Stimulated activated CD4-positive, alpha-beta T cell treated with anti-CD3 and anti-CD28 coated beads, Interleukin-4, amount 100 ng/mL, for 48 hours (primary cell): ENCODE measurements at places on chromosomes 6 and 20.

GRCh38 chr20:17863209-17863576 is 105.4 kb downstream of the SNX5 start:
- no peak for DNase-seq

DNA sequence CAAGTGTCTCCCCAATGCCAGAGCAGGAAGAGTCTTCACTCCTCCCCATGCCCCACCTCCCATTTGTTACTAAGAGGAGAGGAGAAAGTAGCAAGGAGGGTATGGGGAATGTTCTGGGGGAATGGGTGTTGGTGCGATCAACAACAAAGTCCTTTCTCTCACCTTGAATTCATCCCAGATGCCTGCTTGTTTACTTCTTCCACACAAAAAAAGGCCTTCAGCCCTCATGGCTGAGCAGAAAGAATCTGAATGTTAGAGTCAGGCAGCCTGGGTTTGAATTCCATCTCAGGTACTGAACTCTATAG is 9.9 kb downstream of the MOG start:
- no peak for DNase-seq

- no peak for DNase-seq
These were observed 7.6 kb upstream of the KIAA1586 start for GRCh38 chr6:57038906-57039305.

DNA sequence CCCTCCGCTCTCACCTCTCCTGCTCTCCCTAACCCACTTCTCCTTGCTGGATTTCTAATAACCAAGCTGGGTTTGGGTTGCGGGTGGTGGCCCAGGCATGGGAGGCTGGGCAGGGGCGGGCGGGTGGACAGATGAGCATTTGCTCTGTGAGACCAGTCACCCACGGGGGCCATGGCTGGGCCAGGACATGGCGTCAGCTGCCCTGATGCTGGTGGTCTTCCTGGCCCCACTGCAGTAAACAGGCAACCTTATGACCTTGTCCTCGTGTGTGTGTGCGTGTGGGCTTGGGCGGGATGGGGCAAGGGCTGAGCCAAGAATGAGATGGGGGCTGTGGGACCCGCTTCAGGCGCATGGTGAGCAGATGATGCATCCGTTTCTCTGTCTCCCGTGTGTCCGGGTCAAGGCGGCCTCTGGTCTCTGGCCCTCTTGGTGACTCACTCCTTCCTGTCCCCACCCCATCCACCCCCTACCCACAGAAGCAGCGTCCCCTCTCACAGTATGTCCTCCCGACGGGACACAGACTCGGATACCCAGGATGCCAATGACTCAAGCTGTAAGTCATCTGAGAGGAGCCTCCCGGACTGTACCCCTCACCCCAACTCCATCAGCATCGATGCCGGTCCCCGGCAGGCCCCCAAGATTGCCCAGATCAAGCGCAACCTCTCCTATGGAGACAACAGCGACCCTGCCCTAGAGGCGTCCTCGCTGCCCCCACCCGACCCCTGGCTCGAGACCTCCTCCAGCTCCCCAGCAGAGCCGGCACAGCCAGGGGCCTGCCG is 41.4 kb upstream of the MYL9 start:
- no peak for DNase-seq

DNA sequence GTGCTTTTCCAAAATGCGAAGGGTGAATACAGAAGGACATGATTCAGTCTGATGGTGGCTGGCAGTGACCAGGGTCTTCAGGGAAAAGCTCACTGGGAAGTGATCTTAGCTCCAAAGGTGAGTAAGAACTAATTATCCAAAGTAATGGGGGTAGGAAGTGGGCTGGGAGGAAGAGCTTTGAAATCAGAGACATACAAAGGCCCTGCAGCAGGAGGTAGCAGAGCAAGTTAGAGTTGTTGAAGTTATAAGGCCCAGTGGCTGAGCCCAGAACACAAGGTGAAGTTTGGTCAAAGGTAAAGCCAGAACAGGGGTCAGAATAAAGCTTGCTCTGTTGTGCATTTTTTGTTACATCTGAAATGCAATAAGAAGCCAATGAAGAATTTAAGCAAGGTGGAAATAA is 81.2 kb downstream of the PLCB1 start:
- DNase-seq: no peak

DNA sequence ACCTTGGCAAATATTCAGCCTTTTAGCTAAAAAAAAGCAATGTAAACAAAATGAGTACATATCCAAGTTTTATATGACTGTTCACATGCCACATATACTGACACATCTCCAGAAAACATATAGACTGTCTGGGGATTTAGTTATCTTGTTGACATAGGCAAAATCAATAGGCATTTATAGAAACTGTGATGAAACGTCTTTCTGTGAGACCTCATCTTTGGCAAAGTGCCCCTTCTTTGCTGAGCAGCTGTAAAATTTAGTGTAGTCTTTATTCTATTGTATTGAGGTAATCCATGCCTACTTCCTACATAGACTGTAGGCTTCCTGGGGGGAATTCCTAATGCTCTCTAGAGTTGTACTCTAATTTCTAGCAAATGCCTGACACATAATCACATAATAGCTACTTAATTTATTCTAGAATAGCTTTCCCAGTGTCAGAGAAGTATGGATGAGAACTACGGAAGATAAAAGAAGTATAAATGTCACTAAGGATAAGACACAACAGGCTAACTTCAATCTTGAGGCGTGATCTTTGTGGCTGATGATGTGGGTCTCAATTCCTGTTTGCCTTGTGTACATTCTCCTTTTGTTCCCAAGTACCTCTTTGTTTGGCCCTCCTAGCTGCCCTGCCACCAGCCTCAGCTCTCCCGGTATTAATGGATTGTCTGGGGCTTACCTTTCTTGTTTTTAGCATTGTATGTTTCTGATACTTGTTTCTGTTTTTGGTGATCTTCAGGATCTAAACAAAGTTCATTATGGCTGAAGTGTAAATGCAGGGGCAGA is 30.6 kb downstream of the PTCHD4 start:
- DNase-seq: no peak

- DNase-seq: no peak
These were observed 129.2 kb downstream of the UNC5CL start for GRCh38 chr6:40909811-40910210.

DNA sequence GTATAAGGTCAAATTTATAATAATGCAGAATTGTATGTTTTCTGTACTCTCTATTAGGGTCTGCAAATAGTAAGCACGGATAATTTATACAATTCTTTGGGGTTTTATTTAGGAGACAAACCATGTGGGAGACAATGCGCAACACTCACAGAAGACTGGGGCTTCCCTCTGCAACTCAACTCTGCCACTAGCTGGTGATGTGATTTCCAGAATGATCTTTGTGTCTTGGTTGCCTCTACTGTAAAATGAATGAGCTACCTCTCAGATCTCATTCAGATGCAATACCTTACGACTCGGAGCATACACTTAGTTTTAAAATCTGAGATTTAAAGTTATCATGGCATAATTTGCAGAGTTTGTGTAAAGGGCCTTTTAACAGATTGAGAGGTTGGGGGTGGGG is 6.4 kb downstream of the MAN1A1 start:
- DNase-seq: no peak

DNA sequence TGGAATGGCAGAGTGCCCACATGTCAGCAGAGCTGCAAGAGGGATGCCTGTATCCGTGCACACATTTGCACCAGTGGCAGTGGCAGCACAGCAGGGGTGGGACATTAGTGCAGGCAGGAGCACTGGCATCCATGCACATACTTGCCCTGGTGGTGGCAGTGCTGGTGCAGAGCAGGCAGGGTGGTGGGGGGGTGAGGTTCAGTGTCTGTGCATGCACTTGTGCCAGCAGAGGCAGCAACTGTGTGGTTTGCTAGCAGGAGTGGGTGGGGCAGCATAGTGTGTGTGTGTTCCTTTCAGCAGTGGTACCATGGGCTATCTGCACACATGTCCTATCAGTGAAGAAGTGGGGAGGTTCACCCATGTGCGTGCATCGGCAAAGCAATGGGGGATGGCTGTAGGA is 151.6 kb downstream of the EPM2A start:
- DNase-seq: no peak

GRCh38 chr6:28142446-28142845 is 763 bp downstream of the ZKSCAN8 start:
- DNase-seq: no peak

GRCh38 chr6:30725713-30726505 is 5.8 kb downstream of the TUBB start:
- no peak for DNase-seq

DNA sequence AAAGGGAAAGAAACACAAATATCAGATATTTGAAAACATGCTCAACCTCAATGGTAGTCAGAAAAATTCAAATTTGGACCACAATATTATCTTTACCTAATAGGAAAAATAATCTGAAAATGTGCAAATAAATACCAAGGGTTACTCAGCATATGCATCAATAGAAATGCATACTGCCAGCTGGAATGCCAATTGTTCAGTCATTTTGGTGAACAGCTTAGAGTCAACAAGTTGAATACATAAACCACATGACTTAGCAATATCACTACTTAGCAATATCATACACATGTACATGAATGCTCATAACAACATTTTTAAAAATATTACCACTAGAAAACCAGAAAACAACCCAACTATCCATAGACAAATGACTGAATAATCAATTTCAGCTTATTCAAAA is 212.7 kb downstream of the PTPRK start:
- DNase-seq: no peak

GRCh38 chr6:26571592-26572296 is 25.0 kb upstream of the ABT1 start:
- DNase-seq: no peak

- no peak for DNase-seq
These were observed 16.7 kb downstream of the NEDD9 start for GRCh38 chr6:11215773-11216172.

DNA sequence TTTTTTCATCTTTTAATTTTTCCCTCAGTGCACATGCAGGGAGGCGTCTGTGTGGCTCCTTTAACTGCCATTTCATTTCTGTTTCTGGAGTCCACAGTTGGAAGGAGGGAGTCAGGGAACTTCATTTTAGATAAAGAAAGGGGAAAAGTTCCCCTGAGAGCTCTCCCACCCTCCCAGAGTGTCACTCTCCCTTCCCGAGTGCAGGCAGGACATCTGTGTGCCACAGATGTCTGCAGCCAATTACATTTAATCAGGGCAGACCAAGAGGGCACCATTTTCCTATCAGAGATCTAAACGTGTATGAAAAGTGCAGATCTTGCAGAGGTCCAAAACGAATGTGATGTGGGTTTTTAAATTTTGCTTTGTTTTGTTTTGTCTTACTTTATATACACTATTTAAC is 96.6 kb downstream of the PXDC1 start:
- no peak for DNase-seq

DNA sequence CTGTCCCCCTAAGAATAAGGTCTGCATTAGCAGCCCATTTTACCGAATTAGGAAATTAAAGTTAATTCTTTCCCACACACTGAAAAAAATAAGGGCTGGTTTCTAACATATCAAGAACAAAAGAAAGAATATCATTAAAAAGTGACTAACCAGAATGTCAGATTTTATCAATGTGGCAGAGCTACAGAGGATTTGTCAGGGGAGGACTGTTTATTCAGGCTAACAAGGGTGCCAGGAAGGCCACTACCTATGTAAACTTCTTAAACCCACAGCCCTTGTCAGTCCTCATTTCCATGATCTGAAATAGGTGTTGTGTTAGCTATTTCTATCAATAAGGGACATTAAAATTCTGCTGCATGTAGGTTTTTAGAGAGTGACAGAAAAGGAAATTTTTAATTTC is 76.4 kb downstream of the BACH2 start:
- DNase-seq: no peak

DNA sequence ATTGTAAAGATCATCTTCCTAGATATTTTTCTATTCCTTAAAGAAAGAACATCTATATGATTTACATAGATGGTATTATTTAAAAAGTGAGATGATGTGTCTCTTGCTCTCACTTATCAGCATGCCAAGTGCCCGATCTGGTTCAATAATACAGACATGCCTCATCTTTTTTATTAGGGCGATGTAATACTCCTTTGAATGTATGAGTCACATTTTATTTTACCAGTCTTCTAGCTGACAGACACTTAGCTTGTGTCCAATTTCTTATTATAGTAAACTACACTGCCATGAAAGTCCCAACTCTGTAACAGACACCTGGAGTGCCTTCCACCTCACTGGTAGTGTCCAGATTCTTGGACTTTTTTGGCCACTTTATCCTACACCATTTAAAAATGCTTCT is 586.6 kb upstream of the BTBD3 start:
- no peak for DNase-seq

DNA sequence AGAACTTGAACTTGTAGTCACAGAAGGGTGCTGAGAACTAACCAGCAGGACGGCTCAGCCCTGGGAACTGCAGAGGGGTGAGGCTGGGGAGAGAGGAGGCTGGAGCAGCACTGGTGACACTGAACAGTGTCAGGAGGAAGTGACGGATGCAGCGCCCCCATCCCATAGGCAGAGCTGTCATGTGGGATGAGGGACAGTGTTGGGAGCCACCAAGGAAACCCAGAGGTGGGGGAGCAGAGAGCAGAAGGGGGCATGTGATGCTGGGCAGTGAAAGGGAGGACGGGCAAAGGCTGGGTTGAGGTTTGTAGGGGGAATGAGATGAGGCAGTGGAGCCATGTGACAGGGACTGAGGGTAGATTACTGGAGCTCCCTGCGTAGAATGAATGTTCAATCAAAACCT is 2.1 kb downstream of the HLA-DPB1 start:
- DNase-seq: no peak

DNA sequence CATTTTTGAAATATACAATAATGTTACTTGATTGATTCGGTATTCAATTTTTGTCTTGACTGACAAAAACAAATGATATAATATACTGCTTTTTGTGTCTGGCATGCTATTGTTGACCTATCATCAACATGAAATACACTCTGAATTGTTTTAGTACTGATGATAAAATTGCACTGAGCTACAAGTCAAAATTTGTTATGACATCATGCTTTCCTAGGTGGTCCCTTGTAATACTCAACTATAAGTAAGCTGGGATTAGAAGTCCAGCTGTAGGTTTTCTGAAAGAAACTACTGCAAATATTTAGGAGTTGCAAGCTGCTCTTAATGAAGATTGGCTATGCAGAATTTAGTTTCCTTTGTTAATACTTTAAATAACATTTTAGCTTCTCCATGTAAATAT is 7.9 kb upstream of the VNN2 start:
- DNase-seq: no peak

GRCh38 chr20:40414843-40415615 is 274.0 kb downstream of the MAFB start:
- DNase-seq: no peak

GRCh38 chr6:5351552-5352210 is 90.4 kb downstream of the FARS2 start:
- no peak for DNase-seq

DNA sequence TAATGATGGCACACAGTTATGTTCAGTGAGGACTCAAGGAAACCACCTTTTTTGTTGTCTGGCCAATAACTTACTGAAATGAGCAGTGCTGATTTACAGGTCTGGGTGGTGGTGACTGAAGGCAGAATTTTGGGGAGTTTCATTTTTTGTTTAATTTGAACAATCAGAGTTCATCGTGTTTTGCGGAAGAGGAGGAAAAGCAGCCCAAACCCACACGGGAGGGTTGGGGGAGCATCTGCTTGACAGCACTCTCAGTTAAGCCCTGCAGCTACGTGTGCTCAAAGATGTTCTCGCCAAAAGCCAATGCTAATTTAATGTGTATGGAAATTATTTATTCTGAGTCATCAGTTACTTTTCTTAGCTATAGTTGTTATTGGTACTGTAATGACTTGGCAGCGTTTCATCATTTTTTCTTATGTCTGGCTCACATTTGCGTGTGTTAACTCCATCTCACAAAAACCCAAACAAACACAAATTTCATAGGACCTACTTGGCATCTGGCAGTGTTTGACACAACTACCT is 89.2 kb downstream of the UST start:
- peak; percentile 30 for DNase-seq
